ENCODE measurements at places on chromosomes 2 and 18.

GRCh38 chr2:70012887-70013286 is 51.5 kb upstream of the ASPRV1 start:
- no peak for DNase-seq

DNA sequence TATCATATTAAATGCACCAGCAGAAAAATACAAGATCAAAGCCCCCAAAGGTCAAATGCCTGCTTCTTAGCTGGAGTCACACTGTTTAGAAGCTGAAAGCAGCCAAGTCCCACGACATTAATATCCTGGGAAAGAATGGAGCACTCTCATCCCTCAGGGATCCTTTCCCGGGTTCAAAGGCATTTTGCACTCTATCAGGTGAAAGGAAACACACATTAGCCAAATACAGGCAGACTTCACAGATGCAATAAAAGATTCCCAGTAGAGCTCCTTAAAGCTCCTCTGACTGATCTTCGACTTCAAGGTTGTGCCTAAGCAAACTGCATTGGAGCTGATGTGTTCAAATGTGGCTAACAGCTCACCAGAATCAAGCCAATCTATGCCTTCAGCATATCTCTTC is 158.4 kb downstream of the RNF152 start:
- no peak for DNase-seq

- DNase-seq: no peak
Observed at GRCh38 chr2:44537264-44537663, 175.5 kb downstream of the CAMKMT start.

DNA sequence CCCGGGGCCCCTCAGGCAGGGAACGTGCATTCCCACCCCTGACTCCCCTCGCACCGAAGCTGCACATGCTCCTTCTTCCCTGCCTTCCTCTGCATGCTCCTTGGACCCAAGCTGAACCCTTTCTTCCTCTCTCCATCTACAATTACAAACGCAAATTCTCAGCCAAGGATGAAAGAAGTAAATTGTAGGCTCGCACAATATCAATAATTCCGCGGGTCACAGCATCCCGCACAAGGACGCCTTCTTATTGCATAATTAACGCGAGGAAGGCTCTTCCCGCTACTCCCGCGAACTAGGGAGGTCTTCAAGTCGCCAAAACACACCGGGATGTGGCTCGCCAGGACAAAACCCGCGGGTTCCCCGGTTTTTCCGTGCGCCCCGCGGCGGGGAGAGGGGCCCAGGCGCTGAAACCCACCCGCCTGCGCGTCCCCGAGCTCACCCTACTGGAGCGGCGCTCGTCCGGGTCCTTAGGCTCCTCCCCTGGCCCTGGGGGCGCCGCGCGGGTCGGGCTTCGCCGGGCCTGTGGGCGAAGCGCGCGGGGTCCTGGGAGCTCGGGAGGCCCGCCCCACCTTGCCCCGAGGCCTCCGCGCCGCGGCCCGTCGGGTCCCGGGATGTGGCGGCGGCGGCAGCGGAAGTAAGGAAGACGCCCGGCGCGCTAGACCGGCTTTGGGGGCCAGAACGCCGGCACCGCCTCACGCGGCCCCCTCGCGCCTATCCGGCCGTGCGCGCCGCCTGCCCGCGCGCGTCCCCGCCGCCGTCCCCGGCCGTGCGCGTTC is at the start of gene CHST10:
TSS of gene CHST10 (minus strand) at position 734 of the 776 bp plus-strand sequence. CDS start 10,993 bp downstream, outside the sequence.
- DNase-seq: peak; percentile 49

Measured in Kasumi-1 (cell line).